Left lung (tissue), 14 donors: ENCODE measurements at places on chromosomes 13 and 19. TPM values are rescaled to one million over a fixed set of nuclear protein-coding genes. Genes with fewer than 3 reads are reported as not detected.

- no peak for DNase-seq
These were observed 78.0 kb downstream of the GPR12 start for GRCh38 chr13:26682606-26683005.

- no peak for DNase-seq
These were observed 6.1 kb downstream of the GAPDHS start for GRCh38 chr19:35539314-35539713.

DNA sequence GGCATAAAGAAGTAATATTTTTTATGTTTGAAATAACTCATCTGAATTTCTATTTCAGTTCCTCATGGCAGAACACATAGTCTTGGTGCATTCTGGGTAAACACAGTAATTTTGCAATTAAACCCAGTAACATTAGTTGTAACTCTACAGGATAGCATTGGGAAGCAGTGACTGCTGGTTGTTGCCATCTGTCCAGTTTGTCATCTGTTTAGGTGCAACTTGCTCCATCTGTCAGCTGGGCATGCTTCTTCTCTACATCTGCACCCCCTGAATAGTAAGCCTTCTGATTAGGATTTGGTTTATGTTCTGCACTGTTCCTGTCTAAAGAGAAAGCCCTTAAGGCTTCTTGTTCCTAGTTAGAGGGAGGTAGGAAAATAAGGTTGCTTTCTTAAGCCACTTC is 63.5 kb upstream of the CSNK1A1L start:
- no peak for DNase-seq

DNA sequence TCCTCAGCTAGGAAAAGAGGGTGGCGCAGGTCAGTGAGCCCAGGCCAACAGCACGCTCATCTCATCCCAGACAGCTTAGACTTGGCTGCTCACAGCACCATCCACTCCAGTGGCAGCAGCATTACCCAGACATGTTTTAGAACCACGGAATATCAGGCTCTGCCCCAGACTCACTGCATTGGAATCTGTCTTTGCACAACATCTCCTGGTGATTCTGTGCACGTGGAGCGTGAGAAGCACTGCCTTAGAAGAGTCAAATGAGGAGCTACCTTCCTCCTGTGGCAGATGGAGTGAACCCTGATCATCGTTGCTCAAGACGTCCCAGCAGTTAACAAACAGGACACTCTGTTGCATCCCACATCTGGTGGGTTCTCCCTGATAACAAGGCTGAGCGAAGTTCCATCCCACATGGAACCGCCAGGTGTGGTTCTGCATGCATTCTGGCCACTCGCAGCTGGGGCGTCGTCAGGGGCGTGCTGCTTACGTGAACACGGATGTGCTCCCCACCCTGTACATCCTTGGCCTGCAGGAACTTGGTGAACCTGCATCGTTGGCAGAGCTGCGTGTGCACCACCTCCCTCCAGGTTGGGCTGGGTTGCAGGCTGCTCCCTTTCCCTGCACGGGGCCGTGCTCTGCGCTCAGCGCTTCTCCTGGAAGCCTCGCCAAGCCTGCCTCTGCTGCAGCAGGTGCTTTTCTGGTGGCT is 25.2 kb upstream of the ATP11A start:
- DNase-seq = no peak

DNA sequence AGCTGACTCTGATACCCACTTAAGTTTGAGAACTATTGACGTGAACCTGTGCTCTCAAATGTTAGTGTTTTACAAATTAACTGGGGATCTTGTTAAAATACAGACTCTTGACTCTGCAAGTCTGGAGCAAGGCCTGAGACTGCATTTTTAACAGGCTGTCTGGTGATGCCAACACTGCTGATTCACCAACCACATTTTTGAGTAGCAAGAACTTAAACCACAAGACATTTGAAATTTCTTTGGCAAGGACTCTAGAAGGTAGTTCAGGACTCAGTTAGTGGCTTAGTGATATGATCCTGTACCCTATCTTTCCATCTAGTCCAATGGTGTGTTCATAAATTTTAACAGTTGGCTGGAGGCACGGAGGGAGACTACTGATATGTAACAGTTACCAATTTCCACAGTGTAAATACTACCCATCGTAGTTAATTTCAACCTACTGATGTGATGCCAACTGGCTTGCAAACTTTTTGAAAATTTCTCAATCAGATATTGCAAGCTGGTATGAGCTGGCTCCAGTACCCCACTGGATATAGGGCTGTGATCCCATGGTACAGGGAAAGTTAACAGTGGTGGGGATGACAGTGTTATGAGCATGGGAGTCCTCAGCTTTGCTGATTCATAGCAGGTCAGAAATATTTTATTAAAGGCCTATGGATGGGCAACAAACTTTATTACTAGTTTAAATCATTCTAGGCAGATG is 255.1 kb downstream of the TBC1D4 start:
- peak; percentile 36 for DNase-seq

GRCh38 chr13:48532506-48533499 is at the start of gene RCBTB2:
Gene RCBTB2, minus strand, starts transcription at chr13:48533080. Its CDS starts 11,141 bp downstream, at chr13:48521939.
- DNase-seq = peak; percentile 99

GRCh38 chr13:61144834-61145593 is 270.6 kb downstream of the PCDH20 start:
- no peak for DNase-seq

- no peak for DNase-seq
These were observed 38.2 kb downstream of the ARRDC2 start for GRCh38 chr19:18046059-18046718.

GRCh38 chr13:51933466-51934058 is 71.8 kb downstream of the CCDC70 start:
- no peak for DNase-seq

- DNase-seq = no peak
These were observed 20.4 kb upstream of the FAM216B start for GRCh38 chr13:42760951-42761350.

DNA sequence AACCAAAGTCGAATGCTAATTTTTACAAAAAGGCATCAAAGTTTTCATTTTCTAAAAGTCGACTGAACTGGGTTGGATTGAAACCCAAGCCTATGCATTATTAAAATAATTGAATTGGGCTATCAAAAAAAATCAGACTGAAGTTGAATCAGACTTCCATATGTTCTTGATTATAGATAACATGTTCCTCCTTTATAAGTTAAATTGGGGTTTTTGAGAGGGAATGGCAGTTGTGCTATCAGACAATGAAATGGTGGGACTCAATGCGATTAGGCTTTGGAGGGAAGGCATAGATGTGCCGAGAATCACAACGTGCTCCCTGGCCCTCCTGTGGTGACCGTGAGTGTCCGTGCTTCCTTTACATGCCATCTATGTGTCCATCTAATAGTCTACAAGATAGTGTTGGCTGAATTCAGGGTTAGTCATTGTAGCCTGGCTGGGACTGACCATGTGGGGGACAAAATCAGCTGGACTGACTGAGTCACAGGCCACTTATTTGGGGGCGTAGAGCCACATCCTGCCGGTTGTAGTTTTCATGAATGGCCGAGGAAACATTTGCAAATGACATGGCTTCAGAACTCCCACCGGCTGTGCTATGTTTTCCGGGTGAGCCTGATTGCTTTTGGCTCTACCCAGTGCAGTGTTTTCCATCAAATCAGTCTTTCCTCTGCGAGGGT is 37.1 kb upstream of the OLFM4 start:
- no peak for DNase-seq

- no peak for DNase-seq
These were observed at the start of gene MYPOP for GRCh38 chr19:45901912-45902650. Gene MYPOP, minus strand, starts transcription at chr19:45902613. Its CDS starts 840 bp downstream, at chr19:45901773.

DNA sequence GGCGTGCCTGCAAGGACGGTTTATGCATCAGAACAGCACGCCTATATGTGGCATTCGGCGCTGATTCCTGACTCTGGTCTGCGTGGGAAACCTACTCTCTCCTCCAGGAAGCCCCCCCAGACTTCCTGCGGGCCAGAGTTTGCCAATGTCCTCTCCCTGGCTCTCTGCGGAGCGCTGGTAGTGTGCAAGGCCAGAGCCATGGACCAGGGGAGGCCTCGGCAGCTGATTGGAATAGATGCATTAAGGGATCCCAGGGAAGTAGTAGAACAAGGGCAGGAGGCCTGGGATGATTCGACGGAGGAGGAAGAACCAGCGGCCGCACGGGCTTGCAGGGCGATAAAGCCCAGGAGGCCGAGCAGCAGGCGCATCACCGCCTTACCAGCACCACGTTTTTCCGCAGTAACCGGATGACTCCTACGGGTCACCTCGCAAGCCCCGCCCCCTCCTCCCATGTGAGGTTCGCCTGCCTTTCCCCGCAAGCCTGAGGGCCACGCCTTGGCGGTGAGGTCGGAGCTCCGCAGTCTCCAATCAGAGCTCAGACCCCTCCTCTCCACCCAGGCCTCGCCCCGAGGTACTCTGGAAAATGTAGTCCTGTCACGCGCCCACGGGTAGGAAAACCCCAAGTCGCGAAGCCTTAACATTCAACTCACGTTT is 5.0 kb downstream of the CLEC11A start:
- DNase-seq = no peak

GRCh38 chr19:11612816-11613511 is 15.7 kb downstream of the ZNF627 start:
- no peak for DNase-seq

- no peak for DNase-seq
These were observed 71.5 kb downstream of the GGACT start for GRCh38 chr13:100517135-100517534.

DNA sequence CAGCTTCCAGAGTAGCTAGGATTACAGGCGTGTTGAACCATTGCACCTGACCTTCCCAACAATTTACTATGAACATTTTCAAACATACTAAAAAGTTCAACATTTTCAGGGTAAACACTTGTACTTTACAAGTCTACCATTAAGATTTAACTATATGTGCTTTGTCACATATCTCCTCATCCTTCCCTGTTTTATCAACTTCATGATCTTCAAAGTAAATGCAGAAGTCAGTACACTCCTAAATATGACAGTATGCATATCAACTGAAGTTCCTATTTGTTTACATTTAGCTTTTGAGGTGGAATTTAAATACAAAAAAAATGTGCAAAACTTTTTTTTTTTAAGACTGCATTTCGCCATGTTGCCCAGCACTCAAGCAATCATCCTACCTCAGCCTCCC is 18.5 kb downstream of the LNX2 start:
- DNase-seq = no peak

DNA sequence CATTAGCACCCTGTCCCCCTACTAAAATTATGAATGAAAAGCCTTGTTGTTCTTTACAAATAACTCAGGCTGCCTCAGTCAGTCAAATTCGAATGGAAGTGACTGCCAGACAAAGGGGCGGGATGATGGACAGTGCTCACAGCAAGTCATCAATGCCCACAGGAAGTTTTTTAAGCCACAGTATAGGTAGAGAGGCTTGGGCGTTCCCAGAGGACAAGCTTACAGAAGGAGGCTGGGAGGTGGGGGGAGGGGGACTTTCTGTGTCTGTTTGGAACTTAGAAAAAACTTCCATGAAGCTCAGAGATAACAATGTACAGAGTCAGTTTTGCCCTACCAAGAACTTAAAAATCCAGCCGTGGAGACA is 18.5 kb upstream of the SPRY2 start:
- DNase-seq = no peak

- DNase-seq = no peak
These were observed 12.2 kb downstream of the ZSCAN22 start for GRCh38 chr19:58338825-58339558.

DNA sequence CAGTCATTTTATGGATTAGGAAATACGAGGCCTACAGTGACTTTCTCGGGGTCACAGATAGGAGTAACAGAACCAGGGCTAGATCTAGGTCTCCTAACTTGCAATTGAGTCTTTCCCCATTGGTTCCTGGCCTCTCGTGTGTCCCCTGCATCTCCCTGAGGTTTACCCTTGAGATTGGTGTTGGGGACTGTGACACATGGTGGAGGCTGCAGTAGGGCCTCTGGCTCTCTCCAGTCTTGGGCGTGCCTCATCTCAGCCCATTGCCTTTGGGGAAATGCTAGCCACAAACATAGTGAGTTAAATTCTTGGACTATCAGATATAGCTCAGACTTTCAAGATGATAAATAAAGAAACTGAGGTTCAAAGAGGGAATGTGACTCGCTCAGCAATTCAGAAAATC is 212.1 kb downstream of the KCNRG start:
- DNase-seq = no peak

- DNase-seq = no peak
These were observed 11.1 kb downstream of the CILP2 start for GRCh38 chr19:19548915-19549759.

DNA sequence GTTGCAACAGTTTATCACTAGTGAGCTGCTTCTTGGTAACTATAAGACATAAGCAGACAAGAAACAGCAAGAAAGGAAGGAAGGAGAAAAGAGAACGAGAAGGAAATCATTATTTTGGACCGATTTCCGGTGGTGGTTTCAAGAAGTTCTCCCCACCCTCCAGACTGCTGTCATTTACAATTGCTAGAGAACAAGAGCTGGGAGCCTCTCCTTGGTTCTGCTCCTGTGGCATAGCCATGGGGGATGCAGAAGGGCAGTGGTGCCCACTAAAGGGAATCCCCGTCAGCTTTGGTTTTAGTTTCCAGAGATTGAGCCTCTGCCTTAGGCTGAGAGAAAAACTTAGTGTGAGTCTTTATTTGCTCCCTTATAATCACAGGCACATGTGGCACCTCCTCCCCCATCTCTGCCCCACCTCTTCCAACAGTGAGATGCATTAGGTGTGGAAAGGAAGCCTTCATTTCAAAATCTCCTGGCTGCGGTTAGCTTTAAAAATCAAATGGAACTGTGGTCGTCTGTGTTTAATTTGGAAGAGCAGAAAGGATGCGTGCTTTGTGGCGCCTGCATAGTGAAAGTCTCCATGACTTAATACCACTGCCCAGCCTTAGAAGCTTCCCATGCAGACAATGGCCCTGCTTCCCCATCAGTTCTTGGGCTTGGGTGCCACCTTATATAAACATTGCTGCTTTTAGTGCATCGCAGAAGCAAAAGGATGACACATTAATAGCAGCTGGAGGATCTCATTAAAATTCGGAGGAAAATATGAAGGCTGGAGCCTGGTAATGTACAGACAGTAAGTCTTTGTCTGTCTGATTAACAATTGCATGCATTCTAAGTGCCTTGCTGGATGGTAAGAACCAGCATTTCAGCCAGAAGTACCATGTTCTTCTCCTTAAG is 25.0 kb downstream of the LRCH1 start:
- no peak for DNase-seq

The C19orf38 gene
- 2.8 TPM for polyA plus RNA-seq

The HIPK4 gene
- 0.26 TPM for polyA plus RNA-seq

The HCN2 gene
- 0.08 TPM for polyA plus RNA-seq

The MRPS31 gene
- 48.9 TPM for polyA plus RNA-seq

The MAG gene
- 2.5 TPM for polyA plus RNA-seq

The GPC5 gene
- 15.9 TPM for polyA plus RNA-seq

The ZNF805 gene
- 8.2 TPM for polyA plus RNA-seq

The RUBCNL gene
- 1.8 TPM for polyA plus RNA-seq
